ENCODE measurements at places on chromosomes 13 and 19. TPM values are rescaled to one million over a fixed set of nuclear protein-coding genes. Genes with fewer than 3 reads are reported as not detected.

DNA sequence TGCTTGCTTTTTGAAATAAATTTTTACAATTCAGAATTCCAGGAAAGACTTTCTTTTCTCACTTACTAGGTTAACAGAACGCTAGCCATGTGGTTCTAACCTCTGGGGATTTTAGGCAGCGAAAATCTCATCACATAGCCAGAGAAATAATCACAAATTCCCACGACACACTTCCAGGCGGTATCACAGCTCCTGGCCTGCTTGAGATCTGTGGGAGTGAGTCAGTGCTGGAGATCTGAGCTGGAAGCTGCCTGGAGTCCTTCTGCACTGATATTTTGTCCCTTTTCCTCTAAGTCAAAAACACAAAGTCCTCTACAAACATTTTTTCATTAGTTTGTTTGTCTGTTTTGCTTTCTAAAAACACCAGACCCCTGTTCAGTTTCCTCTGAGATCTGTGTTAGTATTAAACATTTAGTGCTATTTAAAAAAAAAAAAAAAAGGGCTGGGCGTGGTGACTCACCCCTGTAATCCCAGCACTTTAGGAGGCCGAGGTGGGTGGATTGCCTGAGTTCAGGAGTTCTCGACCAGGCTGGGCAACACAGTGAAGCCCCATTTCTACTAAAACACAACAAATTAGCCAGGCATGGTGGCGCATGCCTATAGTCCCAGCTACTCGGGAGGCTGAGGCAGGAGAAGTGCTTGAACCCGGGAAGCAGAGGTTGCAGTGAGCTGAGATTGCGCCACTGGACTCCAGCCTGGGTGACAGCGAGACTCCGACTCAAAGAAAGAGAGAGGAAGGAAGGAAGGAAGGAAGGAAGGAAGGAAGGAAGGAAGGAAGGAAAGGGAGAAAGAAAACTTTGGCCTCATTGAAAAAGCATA is 12.2 kb upstream of the UBE2L5 start:
- no peak for DNase-seq

RAB11B gene
- total RNA-seq, result 71.0 TPM

DNA sequence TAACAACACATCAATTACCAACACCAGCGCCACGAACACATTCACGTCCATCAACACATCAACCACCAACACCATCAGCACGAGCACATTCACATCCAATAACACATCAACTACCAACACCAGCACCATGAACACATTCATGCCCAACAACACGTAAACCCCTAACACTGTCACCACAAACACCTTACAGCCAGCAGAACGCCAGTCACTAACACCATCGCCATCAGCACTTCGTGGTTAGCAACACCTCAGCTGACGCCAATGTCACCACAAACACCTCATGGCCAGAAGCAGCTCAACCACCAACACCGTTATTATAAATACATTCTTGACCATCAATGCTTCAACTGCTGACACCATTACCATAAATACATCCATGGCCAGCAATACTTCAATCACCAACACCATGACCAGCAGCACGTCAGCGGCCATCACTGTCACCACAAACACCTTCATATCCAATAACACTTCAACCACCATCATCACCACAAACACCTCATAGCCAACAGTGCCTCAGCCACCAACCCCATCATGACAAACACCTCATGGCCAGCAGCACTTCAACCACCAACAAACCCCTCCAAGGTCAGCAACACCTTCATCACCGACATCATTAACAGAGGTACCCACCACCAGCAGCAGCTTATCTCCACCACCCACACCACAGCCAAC is 9.4 kb downstream of the FCER2 start:
- DNase-seq, result no peak

NDUFS7 gene
- total RNA-seq, result 266 TPM

DNA sequence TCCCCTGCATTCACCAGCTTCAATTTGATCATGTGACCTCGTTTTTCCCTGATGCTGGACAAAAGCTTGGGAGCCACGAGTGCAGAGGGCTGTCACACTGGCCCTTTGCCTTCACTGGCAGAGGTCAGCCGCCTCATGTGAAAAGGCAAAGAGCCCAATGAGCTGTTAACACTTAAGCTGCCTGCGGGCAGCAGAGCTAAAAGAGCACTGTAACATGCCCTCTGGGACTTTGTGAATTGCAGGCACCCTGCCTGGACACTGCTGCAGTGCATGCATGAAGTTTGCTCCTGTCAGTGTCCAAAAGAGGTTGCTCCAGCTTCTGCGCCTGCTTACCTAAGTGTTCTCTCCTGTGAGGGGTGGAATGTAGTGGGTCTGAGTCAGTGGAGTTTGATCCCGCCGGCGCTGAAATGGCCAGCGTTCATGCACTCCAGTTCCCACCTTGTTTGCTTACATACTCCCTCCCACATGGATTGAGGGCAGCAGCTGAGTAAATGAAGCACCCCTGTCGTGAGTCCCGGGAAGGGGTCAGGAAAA is 193.7 kb downstream of the RFC3 start:
- no peak for DNase-seq

GRCh38 chr19:42079276-42079669 is 3.3 kb downstream of the ZNF574 start:
- DNase-seq, result no peak

GRCh38 chr13:37640499-37640898 is 41.9 kb upstream of the POSTN start:
- DNase-seq, result peak; percentile 3

MRI1 gene
- total RNA-seq, result 45.8 TPM

GRCh38 chr19:42657556-42657955 is 62.8 kb upstream of the CEACAM8 start:
- no peak for DNase-seq

TMEM272 gene
- 0.16 TPM for total RNA-seq

- DNase-seq, result no peak
Observed at GRCh38 chr19:58560921-58561320, 2.5 kb upstream of the UBE2M start.

GRCh38 chr13:34064456-34065205 is 246.7 kb downstream of the RFC3 start:
- DNase-seq, result no peak

LAIR1 gene
- 0.20 TPM for total RNA-seq

GRCh38 chr13:44757671-44758070 is 181.5 kb upstream of the TSC22D1 start:
- DNase-seq, result no peak

ALOX5AP gene
- 0.31 TPM for total RNA-seq

CCDC122 gene
- not detected for total RNA-seq

GRCh38 chr19:2964874-2965273 is 12.5 kb upstream of the TLE6 start:
- DNase-seq, result no peak

- no peak for DNase-seq
Observed at GRCh38 chr13:67351909-67352308, 121.8 kb upstream of the PCDH9 start.

GRCh38 chr19:17149393-17150135 is 65.6 kb upstream of the USE1 start:
- DNase-seq, result no peak

GRCh38 chr19:43781630-43782310 is 997 bp upstream of the KCNN4 start:
- no peak for DNase-seq

- peak; percentile 60 for DNase-seq
Observed at GRCh38 chr13:91576590-91576989, 178.2 kb downstream of the GPC5 start.

DNA sequence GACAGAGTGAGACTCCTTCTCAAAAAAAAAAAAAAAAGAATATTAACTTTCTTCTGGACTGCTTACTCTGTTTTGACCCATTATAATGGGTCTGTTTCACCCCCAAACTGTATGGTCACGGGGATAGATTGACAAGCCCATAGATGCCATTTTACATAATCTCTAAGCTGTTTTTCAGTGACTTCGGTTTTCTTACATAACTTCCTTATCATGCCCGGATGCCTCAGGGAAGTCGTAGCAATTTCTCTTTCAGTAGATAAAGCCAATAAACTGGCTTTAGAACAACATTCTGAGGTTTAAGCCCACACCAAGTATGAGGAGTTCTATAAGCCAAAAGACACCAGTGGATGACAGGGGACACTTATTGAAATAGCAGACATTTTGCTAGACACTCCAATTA is 5.9 kb upstream of the ZNF254 start:
- DNase-seq, result no peak

GRCh38 chr13:42769650-42770049 is 11.7 kb upstream of the FAM216B start:
- no peak for DNase-seq

UCHL3 gene
- total RNA-seq, result 53.7 TPM

IGFLR1 gene
- 12.1 TPM for total RNA-seq

F2RL3 gene
- 27.6 TPM for total RNA-seq

- no peak for DNase-seq
Observed at GRCh38 chr19:55014714-55015113, 23.4 kb downstream of the GP6 start.

DNA sequence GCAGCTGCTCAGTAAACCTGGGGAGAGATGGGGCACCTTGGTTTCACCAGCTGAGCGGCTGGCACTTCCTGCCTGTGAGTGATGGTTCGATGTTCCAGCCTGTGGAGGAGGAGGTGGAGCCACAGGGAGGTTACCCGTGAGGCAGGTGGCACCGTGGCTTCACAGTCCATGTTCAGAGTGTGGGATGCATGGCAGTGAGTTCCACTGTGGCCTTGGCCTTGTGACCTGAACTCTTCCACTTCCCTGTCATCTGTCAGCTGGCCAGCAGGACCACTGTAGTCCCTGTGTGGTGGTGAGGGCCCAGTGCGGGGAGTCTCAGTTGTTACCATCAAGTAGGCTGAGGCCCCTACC is 16.9 kb downstream of the SMARCA4 start:
- no peak for DNase-seq

ZNF471 gene
- not detected for total RNA-seq

ZNF844 gene
- 3.4 TPM for total RNA-seq

FAM187B gene
- not detected for total RNA-seq

HIF3A gene
- total RNA-seq, result not detected

Data from K562 (cell line).